ENCODE measurements at places on chromosomes 3 and 15.

GRCh38 chr15:51200792-51201191 lies 106.1 kb upstream of the TNFAIP8L3 start:
- no peak for DNase-seq

DNA sequence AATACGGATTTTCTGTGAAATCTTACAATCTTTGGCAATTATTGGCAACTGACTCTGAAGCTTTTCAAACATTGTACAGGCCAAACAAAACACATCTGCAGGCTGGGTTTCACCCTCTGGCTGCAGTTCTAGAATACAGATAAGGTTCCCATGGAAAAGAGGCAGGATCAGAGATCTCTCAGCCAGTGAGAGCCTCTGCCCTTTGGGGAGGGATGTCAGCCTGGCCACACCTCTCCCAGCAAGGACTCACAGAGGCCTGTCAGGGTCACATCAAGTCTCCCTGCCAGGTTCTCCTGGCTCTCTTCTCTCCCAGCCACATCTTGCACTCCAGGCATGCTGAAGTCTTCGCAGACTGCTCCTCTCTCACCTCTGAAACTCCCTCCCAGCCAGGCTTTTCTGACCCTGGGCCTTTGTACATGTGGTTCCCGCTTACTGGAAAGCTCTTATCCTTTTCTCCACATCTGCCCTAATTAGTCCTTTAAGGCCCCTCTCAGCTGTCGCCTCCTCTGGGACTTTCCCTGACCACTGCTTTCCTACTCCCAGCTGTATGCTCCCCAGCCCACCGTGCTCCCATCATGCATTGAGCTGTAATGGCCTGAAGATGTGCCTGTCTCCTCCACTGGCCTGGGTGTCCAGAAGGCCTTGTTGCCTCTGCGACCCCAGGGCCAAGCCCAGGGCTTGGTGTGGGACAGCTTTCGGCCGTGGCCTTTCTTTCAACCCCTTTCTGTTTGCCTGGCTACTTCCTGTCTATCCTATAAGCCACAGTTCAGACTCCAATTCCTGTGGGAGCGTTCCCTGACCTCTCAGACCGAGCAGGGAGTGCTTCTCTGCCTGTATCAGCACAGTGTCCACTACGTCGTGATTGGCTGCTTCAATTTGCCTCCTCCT lies 4.3 kb downstream of the RBP1 start:
- DNase-seq, result no peak

- no peak for DNase-seq
These were observed 487.1 kb upstream of the NR2F2 start for GRCh38 chr15:95843241-95843910.

DNA sequence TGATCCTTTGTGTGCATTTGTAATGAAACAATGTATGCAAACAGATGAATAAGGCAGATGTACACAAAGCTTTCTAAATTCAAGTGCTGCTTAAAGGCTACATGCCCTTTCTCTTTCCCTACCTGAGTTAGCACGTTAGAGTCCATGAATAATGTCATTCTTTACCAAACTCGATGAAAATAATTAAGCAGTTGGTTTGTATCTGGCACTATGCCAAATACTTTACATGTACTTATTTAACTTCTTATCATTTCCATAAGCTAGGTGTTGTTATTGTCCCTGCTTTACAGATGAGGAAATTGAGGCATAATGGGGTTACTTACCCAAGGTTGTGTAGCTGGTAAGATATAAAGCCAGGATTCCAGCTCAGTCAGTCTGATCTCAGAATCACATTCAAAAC lies 2.4 kb downstream of the GPR171 start:
- no peak for DNase-seq

DNA sequence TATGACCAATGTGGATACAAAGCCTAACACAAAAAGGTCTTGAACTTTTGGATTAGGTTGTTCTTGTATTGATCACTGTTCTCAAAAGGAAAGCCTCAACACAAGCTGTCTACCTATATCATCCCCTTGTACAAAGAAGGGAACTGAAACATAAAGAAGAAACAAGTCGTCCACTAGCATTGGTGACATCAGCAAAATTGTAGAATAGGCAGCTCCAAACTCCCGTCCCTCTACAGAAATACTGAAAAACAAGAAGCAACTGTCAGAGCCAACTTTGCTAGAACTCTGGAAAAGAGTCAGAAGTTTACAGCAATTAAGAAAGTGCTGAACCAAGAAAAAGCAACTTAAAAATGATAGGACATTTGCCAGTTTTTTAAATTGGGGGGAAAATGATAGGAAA lies 7.5 kb upstream of the NR1I2 start:
- DNase-seq, result no peak

GRCh38 chr3:153171256-153171655 lies 9.2 kb downstream of the RAP2B start:
- DNase-seq, result no peak

- no peak for DNase-seq
These were observed 18.9 kb downstream of the MUC20 start for GRCh38 chr3:195739561-195740111.

DNA sequence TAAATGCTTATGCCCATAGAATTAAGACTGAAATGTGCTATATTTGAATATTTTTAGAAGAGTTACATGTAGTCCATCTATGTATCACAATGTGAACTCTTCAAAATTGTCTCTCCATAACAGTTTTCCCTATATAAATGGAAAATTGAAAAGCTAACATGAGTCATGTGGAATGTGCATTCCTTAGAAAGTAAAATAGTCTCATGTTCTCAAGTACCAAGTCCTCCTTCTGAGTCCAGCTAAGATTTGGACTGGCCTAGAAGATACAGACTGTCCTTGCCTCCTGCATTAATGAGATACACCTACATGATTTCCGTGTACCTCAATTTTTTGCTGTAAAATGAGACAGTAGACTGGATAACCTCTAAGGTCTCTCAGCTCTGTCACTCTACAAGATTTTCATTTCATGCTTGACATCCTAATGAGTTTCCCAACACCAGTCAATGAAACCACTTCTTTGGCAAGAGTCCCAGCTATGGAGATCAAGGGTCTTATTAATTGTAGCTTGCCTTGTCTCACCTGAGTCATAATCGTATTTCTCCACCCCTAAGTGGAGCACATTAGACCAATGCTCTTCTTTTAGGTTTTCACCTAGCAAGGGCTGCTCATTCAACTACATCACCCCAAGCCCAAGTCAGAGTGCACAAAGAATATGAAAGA lies 350.6 kb upstream of the IL12A start:
- DNase-seq, result no peak

- no peak for DNase-seq
These were observed 2.8 kb upstream of the CAND2 start for GRCh38 chr3:12793701-12794100.

GRCh38 chr3:12351145-12351544 lies 62.3 kb downstream of the PPARG start:
- DNase-seq, result no peak

DNA sequence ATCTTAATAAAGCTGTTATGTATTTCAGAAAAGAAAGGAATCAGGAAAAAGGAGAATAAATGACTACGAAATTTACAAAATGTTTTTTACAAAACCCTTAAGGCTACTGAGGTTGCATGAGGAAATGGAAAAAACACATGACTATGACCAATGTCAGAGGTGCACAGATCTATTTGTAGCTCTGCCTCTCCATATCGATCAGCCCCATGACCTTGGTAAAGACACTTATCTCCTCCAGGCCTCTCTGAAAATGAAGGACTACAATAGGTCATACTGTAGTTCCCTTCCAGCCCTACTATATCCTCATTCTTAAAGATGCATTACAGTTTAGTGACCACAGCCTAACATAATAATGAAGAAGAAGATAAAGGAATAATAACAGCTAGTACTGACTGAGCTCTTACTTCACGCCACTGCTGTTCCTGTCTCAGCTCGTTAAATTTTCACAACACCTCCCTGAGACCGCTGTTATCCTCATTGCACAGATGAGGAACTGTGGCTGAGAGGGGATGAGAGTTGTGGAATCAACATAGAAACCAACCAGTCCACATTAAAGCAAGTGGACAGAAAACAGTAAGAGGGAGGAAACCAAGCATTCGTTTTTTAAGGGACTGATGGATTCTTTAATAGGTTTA lies 163.2 kb downstream of the MAGI1 start:
- DNase-seq, result no peak

DNA sequence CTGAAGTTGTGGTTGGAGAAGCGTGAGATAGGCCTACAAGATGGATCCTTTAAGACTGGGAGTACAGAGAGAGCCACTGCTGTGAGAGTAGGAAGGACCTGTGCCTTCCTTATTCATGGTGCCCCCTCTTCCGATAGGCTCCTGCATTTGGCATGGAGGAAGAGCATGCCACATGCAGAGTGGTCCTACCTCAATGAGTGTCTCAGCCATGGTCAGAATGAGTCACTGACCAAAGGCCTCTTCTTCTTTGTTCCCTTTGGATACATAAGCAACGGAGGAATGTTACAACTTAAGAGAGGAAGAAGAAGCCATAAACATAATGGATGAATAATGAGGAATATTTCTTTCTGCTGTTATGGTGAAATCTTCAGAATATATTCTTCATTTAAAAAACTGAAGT lies 681.2 kb upstream of the GRM7 start:
- no peak for DNase-seq

GRCh38 chr3:37202035-37202434 lies 27.7 kb upstream of the LRRFIP2 start:
- DNase-seq, result no peak

- DNase-seq, result no peak
These were observed 84.8 kb downstream of the DCLK3 start for GRCh38 chr3:36679384-36680200.

GRCh38 chr3:156135921-156136638 lies 15.7 kb downstream of the KCNAB1 start:
- DNase-seq, result no peak

GRCh38 chr3:65703820-65704219 lies 334.9 kb downstream of the MAGI1 start:
- no peak for DNase-seq

DNA sequence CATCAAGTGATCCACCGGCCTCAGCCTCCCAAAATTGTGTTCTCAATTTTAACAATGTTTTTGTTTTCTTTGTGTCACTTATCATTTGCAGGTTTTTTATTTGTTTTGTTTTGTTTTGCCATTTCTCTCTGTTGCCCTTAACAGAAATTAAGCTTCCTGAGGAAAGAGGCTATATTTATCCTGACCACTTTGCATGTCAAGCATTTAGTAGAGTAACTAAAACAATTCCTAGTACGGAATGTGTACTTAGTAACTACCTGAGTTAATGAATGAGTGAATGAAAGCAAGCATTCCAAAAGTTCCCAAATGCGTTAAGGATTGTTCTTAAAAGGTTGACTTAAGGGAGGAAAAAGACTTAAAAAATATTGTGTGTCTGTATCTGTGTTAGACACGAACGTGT lies 193.1 kb downstream of the GBE1 start:
- DNase-seq, result no peak

- DNase-seq, result no peak
These were observed 384.0 kb upstream of the TGFBR2 start for GRCh38 chr3:30222441-30222840.

GRCh38 chr3:84987706-84988504 lies 29.1 kb downstream of the CADM2 start:
- no peak for DNase-seq

- no peak for DNase-seq
These were observed 42.4 kb upstream of the SLC41A3 start for GRCh38 chr3:126126286-126126685.

GRCh38 chr15:99433757-99434450 lies 131.9 kb upstream of the MEF2A start:
- DNase-seq, result no peak

DNA sequence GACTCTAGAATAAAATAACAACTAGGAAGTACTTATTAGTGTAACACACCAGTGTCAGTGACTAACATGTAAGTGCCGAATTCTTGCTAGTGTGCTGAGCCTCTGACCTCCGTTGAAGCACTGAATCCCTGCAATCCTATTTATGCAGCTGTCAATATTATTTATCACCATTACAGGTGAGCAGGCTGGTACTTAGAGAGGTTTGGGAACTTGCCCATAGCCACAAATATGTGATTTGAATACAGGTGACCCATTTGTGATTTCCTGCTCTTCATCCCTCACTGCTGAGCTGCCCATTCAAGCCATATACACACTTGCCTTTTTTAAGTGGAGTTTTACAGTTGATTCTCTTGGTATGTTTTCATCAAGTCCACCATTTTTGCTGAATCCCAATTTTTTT lies 12.2 kb downstream of the EIF4E3 start:
- no peak for DNase-seq

GRCh38 chr15:31342781-31343626 lies 16.4 kb downstream of the KLF13 start:
- peak; percentile 33 for DNase-seq

- no peak for DNase-seq
These were observed 127.4 kb downstream of the B3GALNT1 start for GRCh38 chr3:160977773-160978172.

- DNase-seq, result no peak
These were observed 5.0 kb upstream of the NCBP2 start for GRCh38 chr3:196947136-196947859.

- DNase-seq, result no peak
These were observed 458.8 kb upstream of the TPRG1 start for GRCh38 chr3:188712991-188713390.

DNA sequence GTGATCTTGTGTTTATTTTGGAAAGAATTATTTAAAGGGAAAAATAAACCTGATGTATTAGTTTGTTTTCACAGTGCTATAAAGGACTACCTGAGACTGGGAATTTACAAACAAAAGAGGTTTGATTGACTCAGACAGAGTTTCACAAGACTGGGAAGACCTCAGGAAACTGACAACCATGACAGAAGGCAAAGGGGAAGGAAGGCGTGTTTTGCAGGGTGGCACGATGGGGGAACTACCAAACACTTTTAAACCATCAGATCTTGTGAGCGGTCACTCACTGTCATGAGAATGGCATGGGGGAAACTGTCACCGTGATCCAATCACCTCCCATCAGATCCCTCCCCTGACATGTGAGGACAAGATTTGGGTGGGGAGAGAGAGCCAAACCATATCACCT lies 87.0 kb downstream of the TP63 start:
- no peak for DNase-seq

DNA sequence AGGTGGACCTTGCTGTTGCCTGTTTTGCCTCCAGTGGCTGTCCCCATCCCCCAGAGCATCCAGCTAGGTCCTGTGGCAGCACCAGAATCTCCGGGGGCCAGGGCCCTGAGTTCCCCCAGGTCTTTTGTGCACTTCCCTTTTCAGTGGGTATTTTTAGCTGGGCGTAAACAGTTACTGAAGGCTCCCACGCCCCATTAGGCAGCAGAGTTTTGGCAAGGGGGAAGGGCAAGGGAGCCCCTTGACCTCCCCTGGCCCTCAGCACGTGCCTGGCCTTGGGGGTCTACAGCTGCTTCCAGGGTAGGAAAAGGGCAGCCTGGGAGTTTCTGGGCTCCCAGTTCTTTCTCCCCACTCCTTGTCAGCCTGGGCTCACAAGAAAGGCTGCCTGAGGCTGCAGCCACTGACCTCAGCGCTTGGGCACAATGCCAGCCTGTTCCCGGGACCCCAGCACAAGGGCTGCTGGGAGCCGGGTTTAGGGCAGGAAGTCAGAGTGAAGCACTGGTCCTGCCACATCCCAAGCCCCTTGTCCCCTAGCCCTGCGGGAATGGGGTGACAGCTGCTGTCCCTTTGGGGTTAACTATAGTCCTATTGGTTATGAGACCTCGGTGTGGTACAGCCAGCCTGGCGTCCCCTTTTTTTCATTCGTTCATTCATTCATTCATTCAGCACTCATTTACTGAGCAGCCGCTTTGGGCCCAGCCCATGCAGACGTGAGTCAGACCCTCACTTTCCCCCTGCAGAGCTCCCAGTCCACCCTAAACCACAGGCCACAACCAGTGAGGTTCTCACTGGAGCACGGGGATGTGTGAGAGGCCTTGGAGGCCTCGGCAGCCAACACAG lies 8.4 kb downstream of the CSK start:
- no peak for DNase-seq

- DNase-seq, result no peak
These were observed 749.6 kb upstream of the LMCD1 start for GRCh38 chr3:7752005-7752404.

Measured in stimulated activated naive CD4-positive, alpha-beta T cell (primary cell).